ENCODE measurements at places on chromosomes 12 and 14. TPM values are rescaled to one million over a fixed set of nuclear protein-coding genes. Genes with fewer than 3 reads are reported as not detected.

TSPAN19 gene
- 0.13 TPM for total RNA-seq

KRT74 gene
- not detected for total RNA-seq

SIRT4 gene
- 5.6 TPM for total RNA-seq

CCDC60 gene
- not detected for total RNA-seq

KCTD10 gene
- 39.2 TPM for total RNA-seq

TMEM229B gene
- total RNA-seq: not detected

DAZAP2 gene
- 257 TPM for total RNA-seq

Measured in epithelial cell of alveolus of lung (primary cell).